ENCODE measurements at places on chromosomes 13 and 19. TPM values are rescaled to one million over a fixed set of nuclear protein-coding genes. Genes with fewer than 3 reads are reported as not detected.

TMEM190 gene
- total RNA-seq = not detected

ZNF112 gene
- 6.0 TPM for total RNA-seq

GRCh38 chr19:47402504-47402903, 16.8 kb downstream of the MEIS3 start:
- DNase-seq = no peak

- DNase-seq = no peak
These were observed 665 bp downstream of the GPX4 start for GRCh38 chr19:1104311-1105007.

DNA sequence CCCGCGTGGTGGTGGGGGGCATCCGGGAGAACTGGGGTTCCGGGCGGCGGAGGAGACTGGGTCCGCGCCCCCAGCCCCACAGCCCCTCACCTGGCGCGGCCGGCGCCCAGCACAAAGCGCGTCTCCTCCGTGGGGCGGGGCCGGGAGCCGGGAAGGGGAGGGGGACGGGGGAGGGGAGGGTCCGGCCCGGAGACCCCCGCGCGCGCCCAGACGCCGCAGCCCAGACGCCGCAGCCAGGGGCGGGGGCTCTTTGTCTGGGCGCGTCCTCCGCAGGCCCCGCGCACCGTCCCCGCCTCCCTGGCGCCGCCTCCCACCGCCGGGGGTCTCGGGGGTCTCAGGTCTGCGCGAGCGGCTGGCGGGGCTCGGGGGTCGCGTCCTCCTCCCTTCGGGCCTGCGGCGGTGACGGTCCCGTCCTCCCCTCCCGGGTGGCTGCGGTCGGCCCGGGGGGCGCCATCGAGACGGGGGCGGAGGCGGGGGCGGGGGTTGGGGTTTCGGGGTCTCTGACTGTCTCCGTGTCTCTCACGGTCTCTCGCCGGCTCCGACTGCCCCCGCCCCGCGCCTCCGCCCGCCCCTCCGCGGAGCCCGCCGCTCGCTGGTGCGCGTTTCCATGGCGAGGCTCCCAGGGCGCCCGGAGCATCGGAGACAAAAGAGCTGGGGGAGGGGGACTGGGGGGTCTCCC, at the start of gene PLPPR3:
Gene PLPPR3, minus strand, starts transcription at position 131 of the 679 bp plus-strand sequence. CDS start 396 bp downstream, outside the sequence.
- no peak for DNase-seq
